ENCODE measurements at places on chromosomes 3 and 15.
A peak's percentile ranks its signal among the peaks of the same experiment; 100 is the strongest.

- DNase-seq: no peak
Measured at GRCh38 chr3:37622999-37623883, 238.4 kb upstream of the CTDSPL start.

- no peak for DNase-seq
Measured at GRCh38 chr3:149648525-149648924, 9.3 kb downstream of the WWTR1 start.

DNA sequence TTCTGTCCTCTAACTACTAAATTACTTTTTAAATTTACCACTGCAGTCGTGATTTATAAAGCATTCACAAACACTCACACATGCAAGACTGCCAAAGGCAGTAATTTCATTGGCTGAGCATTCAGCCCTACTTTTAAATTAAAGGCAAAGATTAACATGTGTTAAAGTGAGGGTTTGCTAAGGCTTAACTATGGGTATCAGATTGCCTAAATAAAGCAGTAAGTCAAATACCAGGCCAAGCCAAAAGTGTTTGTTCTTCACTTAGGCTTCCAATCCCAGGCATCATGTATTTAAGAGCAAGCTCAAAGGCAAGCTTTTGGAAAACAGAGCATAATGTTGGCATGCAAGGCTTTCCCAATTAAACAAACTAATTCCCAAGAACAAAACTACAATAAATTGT, 187.3 kb downstream of the SUCNR1 start:
- DNase-seq: no peak

- no peak for DNase-seq
Measured at GRCh38 chr3:109924196-109924595, 586.9 kb upstream of the DPPA4 start.

DNA sequence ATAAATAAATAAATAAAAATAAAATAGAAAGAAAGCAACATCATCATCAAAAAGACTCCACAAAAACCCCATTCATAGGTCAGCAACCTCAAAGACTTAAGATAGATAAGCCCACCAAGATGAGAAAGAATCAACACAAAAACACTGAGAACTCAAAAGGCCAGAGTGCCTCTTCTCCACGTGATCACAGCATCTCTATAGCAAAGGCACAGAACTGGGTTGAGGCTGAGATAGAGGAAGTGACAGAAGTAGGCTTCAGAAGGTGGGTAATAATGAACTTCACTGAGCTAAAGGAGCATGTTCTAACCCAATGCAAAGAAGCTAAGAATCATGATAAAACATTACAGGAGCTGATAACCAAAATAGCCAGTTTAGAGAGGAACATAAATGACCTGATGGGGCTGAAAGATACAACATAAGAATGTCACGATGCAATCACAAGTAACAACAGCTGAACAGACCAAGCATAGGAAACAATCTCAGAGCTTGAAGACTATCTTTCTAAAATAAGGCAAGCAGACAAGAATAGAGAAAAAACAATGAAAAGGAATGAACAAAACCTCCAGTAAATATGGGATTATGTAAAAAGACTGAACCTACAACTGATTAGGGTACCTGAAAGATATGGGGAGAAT, 26.4 kb downstream of the GNB5 start:
- no peak for DNase-seq

DNA sequence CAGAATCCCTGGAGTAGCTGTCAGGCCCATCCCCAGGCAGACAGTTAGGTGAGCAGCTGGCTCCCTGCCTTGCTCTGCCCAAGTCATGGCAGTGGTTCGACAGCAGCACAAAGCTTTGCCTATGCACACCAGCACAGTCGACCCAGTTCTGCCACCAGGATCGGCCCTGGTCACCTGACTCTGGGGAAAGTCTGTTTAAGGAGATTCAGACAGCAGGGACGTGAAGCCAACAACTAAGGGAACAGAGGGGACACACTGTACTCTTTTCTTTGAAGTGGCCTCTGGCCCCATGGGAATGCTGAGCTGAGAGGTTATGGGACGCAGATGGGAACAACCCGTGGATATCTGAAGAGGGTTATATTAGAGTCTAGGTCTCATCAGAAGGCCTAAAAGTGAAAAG, 134.8 kb downstream of the CHDH start:
- no peak for DNase-seq

- DNase-seq: no peak
Measured at GRCh38 chr3:24400015-24400414, 94.6 kb downstream of the THRB start.

- peak; percentile 64 for DNase-seq
Measured at GRCh38 chr3:53046171-53047170, 598 bp upstream of the SFMBT1 start.

DNA sequence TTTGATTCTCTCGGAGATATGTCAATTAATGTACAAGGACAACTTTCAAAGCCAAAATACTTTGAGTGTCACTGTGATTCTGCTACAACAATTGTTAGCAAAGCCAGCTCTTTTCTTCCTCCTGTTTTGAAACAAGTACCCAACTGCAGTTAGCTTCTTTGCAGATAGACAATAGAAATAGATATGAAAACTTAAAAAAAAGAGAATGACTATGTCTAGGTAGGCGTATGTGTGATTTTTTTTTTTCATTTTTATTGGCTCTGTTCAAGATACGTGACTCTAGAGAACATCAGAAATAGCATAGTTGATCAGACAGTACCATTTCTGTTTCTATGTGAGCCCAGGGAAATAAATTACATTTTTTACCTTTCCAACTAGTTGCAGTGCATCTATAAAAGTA, 142.9 kb upstream of the CNTN4 start:
- no peak for DNase-seq

GRCh38 chr3:89467898-89468363, 360.5 kb downstream of the EPHA3 start:
- DNase-seq: no peak

DNA sequence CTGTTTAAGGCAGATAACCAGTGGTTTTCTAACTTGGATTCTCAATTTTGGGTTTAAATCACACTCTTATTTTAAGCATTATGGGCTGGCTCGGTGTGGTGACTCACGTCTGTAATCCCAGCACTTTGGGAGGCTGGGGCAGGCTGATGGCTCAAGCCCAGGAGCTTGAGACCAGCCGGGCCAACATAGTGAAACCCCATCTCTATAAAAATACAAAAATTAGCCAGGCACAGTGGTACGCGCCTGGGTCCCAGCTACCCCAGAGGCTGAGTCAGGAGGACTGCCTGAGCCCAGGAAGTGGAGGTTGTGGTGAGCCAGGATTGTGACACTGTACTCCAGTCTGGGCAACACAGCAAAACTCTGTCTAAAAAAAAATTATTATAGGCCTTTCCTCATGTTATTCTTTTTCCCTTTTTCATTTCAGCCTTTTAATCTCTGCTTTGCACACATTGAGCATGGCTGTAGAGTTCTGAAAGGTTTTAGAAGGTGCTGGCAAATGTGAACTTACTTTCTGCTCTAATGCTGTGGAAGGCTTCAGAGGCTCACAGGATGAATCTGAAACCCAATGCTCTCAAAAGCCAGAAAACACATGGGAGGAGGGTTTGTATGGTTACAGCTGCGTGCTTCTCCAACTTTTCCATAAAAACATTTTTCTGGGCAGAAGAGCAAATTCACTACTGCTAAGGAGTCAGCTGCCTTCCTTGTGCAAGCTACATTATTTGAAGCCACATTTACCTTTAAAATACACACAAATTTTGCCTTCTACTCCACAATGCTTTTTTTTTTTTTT, 32.5 kb downstream of the CHAC1 start:
- no peak for DNase-seq
